ENCODE measurements at places on chromosomes 1 and 21.

- DNase-seq = no peak
These were observed 373.1 kb downstream of the TGFB2 start for GRCh38 chr1:218718206-218718605.

DNA sequence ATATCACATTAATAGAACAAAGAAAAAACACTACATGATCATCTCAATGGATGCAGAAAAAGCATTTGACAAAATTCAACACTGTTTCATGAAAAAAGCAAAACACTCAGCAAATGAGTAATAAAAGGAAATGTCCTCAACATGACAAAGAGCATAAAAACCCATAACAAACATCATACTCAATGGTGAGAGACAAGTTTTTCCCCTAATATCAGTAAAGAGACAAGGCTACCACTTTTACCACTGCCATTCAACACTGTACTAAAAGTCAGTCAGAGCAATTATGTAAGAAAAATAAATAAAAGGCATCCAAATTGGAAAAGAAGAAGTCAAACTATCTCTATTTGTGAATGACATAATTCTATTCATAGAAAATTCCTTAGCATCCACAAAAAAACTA lies 64.3 kb downstream of the ZNF644 start:
- DNase-seq = no peak

- no peak for DNase-seq
These were observed 61.3 kb upstream of the KCNE2 start for GRCh38 chr21:34302521-34302920.

DNA sequence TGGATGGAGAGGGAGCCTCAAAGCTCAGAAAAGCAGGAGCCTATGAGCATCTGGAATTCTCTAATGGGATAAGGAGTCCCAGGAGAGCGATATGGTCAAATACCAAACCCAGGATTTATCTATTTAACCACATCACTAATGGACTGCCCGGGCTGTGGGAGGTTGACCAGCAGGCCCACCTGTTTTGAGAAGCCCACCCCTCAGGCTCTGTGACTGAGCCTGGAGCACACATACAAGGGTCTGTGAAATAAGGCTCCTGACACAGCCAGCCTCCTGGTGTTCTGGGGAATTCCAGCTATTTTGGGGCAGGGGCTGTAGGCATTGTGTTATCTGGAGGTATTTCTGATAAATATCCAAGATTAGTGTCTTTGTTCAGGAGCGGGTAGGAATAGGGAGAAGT lies 132.0 kb upstream of the C1orf21 start:
- DNase-seq = no peak

DNA sequence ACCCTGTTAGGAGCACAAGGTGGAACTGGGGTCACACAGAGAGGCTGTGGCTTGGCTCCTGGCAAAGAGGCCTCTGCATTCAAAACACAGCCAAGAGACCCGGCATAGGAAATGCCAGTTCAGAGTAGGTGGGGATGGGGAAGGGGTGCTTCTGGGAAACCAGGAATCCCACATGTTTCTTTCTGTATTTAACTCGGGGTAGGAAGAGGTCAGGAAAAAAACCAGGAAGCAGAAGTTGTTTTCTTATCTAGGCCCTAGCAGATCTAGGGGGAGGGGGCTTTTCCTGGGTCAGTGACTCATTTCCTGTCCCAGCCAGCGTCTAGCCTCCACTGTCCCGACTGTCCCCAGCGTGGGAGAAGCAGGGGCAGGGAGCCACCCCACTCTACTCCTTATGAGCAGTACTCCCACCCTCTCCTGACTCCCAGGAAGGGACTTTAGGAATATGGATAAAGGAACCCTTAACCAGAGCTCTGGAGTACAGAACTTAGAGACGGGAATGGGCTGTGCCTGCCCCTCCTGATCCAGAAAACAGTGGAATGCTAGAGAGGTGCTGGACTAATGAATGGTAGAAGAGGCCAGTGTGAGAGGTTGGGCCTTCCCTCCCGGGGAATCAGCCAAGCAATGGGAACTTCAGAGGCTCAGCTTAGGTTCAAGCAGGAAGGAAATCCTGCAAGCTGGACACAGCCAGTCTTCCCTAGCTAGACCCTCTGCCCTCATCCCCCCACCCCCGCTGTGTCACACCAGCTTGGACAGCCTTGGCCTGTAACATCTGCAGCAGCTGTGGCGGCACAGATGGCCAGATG lies 5.7 kb downstream of the FHL3 start:
- DNase-seq = peak; percentile 76

DNA sequence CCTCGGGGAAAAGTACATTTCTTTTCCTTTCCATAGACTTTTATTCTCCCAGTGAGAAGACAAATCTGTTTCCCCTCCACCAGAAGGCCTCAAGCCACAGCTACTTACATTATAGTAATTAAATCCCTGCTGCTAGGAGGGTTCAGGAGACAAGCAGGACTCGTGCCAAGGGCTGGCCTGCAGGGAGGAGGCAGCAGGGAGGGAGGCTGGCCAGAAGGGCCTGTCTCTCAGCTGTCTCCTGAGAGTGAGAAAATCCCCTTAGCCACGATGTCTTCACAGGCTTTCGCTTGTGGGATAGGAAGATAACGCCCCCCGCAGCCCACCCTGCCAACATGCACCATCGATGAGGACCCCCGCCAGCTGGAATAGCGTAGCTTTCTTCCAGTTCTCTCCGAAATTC lies 14.0 kb downstream of the KCNN3 start:
- DNase-seq = no peak

DNA sequence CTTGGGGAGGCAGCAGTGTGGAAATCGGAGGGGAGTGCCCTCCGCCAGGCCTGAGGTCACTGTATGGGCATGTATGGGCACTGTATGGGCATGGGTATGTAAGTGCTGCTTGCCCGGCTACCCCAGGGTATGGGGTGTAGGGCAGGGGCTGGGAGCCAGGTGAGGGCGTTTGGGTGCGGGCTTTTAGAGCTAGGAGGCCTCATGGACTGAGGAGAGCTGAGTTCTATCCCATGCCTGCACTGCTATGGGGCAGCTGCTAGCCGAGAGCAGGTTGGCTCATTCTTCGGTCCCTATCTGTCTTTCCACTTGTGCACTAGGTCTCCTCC lies 5.3 kb downstream of the PKLR start:
- no peak for DNase-seq

DNA sequence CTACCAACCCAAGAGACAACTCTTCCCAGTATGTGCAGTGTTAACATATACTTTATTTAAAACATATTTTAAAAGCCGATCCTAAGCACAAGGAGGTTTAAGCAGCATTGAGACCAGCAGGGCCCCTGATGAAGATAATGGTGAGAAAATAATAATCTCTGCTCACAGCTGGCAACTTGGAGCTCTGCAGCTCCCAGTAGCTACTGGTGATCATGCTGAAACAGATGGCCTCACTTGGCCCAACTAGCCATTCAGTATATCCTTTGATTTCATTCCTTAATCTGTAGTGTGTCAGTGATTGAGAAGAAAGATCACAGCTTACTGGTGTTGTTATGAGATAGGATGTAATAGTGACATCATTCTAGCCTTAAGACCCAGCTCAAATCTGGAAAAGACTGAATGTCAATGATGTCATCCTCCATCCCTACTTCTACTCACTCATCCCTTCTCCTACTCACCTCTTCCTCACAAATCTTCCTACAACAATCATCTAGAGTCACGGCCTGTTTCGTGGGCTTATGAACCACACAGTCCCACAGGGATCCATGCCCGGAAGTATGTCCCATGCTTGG lies 817.9 kb downstream of the PLA2G4A start:
- no peak for DNase-seq

GRCh38 chr1:226888816-226889215 lies 18.4 kb downstream of the PSEN2 start:
- no peak for DNase-seq

GRCh38 chr1:81179242-81179641 lies 621.5 kb upstream of the ADGRL2 start:
- DNase-seq = peak; percentile 81

Measured in EL (cell line).